Glutamatergic neuron (in vitro differentiated cells): ENCODE measurements at places on chromosomes 5 and 9.

GRCh38 chr5:170892196-170892595, 30.4 kb downstream of the RANBP17 start:
- no peak overlapping the region for H3K4me3 ChIP-seq
- H3K27ac ChIP-seq = no peak overlapping the region
- H3K27me3 ChIP-seq = no peaks in the 10 kb centered on the region
- DNase-seq = no peak

DNA sequence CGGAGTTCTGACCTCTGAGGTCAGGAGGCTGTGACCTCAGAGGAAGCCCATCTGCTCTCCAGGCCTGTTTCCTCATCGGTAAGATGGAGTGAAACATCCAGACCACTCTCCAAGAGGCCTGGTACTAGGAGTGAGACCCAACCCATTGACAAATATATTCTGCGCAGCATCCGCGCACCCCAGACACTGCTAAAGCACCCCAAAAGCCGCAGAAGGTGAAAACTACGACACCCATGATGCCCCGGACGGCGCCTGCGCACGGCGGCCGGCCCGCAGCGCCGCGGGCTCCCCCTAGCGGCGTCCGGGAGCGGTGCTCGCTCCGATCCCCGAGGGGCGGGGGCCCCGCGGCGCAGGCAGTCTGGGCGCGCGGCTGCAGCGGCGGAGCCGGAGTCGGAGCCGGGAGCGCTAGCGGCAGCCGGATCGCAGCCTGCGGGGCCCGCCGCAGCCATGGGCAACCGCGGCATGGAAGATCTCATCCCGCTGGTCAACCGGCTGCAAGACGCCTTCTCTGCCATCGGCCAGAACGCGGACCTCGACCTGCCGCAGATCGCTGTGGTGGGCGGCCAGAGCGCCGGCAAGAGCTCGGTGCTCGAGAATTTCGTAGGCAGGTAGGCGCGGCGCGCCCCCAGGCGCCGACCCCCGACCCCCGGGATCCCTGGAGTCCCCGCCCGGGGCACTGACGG, at the start of gene DNM1:
Gene DNM1, plus strand, starts transcription at position 356 of the 683 bp plus-strand sequence. Its CDS starts 92 bp downstream, at position 448.
- H3K27me3 ChIP-seq = peaks cover 13% of the 10 kb centered on the region

DNA sequence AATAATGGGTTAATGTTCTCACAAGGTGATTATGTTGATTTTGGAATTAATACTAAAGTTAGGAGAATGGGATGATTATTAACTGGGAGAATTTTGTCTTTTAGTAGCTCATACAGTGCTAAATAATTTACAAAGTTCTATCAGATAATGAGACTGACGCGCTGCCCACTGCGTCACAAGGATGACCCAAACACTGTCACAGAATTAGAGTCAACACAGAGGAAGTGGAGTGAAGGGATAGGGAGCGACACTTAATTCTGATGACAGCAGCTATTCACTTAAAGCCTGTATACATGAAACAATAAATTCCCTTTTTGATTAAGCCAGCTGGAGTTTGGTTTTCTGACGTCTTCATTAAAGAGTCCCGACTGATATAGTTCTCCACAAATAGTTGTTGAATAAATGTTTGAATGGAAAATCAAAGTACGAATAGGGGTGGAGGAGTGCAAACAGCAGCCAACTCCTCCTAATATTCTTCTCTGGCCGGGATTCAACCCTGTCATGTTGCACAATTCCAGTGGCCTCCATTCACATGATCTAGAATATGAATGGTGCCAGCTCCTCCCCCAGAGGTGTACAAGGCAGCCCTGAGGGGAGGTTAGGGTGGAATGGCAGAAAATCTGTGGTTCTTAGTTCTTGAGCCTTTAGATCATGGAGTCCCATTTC, 140.3 kb downstream of the PCSK1 start:
- H3K4me3 ChIP-seq = no peak overlapping the region
- peaks cover 3% of the 10 kb centered on the region for H3K36me3 ChIP-seq
- H3K4me1 ChIP-seq = peaks cover 6% of the 10 kb centered on the region
- no peaks in the 10 kb centered on the region for H3K27me3 ChIP-seq
- DNase-seq = no peak

DNA sequence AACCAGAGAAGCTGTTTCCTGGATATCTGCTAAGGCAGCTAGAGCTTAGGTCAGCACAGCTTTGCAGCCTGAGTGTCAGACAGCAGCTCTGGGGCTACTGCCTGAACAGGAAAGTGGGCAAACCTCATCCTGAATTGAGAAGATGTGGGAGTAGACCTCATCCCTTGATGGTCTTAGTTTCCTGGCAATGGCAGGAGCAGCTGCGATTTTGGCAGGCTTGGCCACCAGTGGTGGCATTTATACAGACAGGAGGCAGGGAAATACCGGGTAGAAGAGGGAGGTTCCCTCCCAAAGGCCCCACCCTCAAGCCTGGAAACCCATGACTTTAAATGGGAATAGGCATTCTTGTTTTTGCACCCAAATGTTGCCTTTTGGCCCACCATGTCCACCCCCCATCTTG, 69.7 kb downstream of the LIX1 start:
- H3K27me3 ChIP-seq = peaks cover 1% of the 10 kb centered on the region
- no peaks in the 10 kb centered on the region for H3K4me1 ChIP-seq
- no peak overlapping the region for H3K4me3 ChIP-seq
- no peak overlapping the region for H3K27ac ChIP-seq
